M059J (cell line): ENCODE measurements at places on chromosomes 6 and 20.
A peak's percentile ranks its signal among the peaks of the same experiment; 100 is the strongest.

DNA sequence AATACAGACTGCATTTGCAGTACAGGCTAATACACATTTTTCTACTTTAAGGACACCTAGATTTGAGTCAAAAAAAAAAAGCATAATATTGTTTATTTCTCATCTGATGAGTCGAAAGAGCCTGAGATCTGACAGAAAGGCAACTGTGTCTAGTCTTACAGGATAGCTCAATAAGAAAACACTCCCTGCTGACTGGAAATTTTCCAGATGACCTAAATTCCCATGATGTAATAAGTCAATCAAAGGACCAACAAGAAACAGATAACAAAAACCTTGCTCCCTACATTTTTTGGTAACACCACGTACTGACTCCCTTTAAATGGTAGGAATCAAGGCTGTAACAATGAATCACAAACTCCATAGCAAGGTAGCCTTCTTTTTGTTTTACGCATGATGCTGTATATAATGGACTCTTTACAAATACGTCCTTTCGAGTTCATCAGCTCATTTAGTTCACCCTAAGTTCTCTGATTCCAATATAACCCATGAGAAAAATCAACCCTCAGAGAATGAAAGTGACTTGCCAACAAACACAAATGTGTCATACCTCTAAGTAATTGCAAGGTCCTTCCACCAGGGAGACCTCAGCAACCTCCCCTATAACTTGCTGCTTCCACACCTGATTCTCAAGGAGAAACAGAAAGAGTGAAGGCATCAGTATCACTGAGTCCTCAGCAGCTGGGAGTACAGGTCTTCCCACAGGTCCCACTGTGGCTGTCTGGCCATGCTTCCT, 12.1 kb downstream of the TBX18 start:
- no peak for DNase-seq

- no peak for DNase-seq
These were observed 134.4 kb upstream of the ASCC3 start for GRCh38 chr6:101015541-101015940.

DNA sequence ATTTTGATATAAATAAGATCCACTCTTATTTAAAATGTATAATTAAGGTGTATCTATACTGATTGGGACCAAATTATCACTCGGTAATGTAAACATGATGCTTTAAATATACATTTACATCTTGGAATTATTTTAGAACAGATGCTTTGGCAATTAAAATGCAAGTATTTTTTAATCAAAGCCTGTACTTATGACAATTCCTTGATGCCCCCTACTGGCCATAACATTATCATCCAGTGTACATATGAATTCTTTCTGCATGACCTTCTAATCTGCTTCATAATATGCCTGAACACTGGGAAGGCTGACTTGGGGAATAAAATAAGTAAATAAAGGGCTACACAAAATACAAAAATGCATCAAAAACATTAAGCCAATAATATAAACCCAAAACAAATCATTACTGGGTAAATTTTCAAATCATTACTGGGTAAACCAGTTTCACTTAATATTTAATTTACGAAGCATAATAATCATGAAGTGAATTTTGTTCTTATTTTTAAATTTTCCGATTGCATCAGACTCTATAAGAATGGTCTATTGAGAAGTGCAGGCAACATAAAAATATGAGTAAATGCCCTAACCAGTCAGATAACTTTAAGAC, 65.1 kb downstream of the CGA start:
- DNase-seq, result peak; percentile 38

- peak; percentile 39 for DNase-seq
These were observed 19.4 kb upstream of the VNN1 start for GRCh38 chr6:132733283-132733682.

GRCh38 chr6:156068881-156069280, 613.2 kb upstream of the NOX3 start:
- no peak for DNase-seq

DNA sequence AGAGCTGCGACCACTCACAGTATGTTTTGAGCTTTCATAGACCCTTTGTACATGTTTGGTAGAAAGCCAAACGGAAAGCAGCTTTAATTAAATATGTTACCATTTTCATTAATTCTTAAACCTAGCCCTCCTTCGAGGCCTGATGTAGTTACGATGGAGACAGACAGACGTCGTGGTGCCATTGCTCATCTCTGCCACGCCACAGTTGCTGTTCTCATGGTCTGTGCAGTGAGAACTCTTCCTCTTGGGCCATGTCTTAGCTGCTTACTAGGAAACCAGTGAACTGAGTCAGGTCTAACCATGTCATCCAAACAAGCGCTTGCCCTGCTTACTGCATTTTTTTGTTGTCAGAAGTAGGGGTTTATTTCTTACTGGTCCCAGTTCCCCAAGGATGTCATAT, 62.8 kb downstream of the SNX9 start:
- DNase-seq, result no peak

- peak; percentile 53 for DNase-seq
These were observed 4.8 kb downstream of the PHF20 start for GRCh38 chr20:35776513-35777101.

GRCh38 chr6:10419749-10420545, 5.1 kb upstream of the TFAP2A start:
- DNase-seq, result no peak

DNA sequence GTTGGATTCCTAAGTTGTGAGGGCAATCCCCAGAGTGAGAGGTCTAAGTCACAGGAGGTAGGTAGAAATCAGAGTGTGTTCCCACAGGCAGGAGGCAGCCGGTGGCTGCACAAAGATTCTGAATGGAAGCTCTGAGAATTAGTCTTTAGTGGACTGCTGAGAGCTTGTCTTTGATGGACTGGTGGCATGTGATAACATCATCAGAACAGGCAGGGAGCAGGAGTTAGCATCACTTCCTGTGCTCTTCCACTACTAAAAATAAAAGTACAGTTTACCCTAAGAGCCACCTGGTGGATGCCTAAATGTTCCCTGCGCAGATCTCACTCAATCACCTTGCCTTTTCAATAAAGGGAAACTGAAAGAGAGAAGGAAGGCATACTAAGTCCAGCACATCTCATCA, 294.6 kb upstream of the POU3F2 start:
- DNase-seq, result peak; percentile 8

DNA sequence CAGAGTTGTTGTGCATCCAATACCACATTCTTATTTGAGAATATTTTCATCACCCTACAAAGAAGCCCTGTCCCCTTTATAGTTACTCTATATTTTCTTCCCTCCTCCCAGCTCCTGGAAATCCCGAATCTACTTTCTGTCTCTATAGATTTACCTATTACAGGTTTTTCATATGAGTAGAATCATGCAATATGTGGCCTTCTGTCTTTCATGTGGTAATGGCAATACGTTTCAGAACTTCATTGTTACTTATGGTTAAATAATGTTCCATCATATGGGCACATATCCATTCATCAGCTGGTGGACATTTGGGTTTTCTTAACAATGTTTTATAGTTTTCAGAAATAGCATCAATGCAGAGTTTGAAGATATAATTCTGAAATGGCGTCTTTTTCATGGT, 17.1 kb downstream of the GINS1 start:
- DNase-seq, result no peak

- peak; percentile 8 for DNase-seq
These were observed 145.5 kb downstream of the ERMARD start for GRCh38 chr6:169896826-169897456.
